ENCODE measurements at places on chromosomes 6 and 20.

GRCh38 chr6:107811591-107812218 is 12.4 kb downstream of the SCML4 start:
- no peak for DNase-seq

DNA sequence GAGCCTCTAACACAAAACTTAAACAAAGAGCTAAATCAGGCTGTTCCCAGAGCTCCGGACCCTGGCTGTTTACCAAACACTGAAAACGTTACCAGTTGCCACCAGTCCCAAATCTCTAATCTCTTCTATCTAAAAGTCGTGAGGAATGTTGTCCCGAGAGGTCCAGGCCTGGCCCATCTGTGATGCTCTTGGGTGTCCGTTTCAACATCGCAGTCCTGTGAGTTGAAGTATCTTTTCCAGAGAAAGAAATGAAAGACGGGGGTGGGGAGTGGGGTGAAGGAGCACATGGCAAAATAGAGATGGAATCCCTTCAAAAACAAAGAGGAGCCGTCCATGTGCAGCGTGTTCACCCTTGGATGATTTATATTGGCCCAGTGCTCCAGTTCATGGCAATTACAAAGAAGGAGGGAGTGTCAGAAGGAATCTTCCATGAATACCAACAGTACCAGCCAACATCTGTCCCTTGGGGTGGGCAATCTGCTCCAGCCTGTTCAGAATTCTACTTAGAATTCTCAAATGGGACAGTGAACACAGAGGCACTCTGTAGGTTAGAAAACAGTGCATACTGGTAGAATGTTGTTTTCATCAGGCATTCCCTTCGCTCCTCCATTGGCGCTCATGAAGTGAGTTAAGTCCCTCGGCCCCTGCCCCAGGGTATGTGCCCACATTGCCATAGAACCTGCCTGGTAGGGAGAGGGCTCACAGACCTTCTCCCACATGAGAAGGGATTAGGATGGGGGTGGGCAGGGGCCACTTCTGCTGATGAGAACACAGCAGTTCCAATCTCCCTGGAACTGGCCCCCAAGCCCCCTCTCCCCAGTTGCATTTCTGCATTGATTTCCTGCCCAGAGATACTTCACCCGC is 112.1 kb downstream of the LY86 start:
- DNase-seq = no peak

DNA sequence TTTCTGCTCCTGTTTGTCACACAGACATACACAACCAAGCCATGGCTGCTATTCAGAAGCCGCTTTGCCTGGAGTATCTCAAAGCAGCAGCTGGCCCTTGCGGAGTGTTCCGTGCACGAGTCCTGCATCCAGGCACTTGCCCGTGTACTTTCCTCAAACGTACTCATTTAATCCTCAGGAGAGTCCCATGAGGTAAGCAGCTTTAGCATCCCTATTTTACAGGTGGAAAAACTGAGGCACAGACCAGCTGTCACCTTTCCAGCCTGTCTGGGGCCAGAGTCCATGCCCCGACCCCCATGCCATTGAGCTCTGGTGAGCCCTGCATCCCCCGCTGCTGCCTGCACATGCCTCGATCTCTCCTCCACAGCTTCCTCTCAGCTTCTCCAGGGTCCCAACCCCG is 130.0 kb downstream of the ERMARD start:
- DNase-seq = no peak

DNA sequence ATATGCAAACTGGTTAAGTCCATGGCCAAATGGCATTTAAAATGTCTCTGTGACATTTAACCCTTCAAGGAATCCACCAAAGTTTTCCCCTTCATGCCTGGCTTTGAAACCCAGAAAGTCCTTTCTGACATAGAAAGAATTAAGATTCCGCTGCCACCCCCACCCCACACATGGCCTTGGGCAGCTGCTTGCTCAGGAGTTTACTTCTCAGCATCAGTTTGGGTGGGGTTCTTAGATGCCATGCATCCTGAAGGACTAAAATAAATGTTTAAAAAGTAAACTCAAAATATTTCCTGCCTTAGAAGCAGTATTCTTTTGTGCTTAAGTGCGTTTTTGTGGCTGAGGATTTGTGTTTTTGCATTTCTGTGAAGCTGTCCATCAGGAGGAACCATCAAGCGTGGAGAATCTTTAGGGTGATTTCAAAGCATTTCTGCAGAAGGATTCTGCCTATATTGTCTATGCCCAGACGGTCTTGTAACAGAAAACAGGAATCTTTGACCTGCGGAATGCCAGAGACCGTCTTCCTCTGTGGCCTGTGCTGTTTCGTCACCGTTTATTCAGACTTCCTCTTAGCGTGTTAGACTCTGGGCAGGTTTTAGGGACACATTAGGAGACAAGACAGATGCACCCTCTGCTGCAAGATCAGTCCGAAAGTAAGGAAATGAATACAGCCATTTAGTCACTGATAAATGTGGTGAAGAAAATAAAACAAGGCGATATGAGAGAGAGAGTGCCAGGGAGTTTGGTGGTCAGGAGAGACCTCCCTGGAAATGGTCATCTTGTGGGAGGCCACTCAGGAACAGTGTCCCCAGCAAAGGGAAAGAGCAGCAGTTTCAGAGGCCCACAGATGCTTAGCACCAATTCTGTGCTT is 6.2 kb downstream of the DUSP22 start:
- no peak for DNase-seq

DNA sequence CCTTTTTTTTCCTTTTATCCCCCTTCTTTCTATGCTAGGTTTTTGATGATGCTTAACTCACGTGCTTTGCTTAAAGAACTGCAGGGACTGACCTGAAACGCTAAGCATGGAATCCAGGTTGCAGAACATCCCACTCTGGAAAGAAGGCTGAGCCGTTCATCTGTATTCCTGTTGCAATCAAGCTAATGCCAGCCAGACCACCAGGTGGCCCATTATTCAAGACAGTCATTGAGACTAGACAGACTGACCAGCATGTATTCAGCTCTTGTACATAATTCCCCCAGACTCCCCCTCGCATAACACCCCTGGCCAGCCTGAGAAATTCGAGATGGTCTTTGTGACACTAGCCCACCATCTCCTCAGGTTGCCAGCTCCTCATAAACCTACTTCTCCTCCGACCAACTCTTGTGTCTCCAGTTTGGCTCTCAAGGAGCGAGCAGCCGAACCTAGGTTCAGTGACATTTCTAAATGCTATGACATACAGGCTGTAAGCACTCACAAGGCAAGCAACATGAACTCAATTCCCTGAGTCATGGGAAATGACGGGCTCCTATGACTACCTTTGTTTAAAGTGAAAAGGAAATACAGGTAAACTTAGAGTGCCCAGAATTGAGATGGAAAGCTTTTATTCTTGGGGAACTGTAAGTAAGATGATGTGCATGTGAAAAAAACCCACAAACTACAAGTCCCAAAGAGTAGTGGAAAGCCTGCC is 309.3 kb upstream of the CDYL start:
- no peak for DNase-seq

- no peak for DNase-seq
Observed at GRCh38 chr6:39707962-39708683, 17.1 kb downstream of the KIF6 start.

DNA sequence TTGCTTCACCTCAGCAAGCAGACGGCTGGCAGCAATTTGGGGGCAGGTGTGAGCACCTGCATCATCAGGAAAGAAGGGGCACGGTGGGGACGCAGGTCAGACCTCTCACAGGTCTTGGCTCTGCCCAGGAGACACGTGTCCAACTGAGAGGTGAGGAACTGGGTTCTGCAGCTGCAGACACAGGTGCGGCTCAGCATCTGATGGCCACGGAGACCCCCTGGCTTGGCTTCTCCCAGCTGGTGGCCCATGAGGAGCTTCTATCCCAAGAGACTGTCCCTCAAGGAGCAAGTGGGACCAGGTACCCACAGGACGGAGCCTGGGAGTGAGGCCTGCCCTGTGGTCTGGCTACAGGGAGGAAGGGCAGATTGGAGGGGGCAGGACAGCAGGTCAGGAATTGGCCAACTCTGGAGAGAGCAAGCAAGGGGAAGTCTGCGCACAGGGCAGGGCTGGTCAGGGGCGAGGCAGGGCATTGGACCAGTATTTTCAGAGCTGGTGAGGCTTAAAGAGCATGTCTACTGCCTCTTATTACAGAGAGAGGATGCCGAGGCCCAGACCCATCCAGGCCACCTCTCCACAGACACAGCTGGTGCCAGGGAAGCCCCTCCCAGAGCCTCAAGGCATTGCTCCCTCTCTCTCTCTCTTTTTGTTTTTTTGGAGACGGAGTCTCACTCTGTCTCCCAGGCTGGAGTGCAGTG is 4.2 kb downstream of the STMN3 start:
- DNase-seq = no peak

DNA sequence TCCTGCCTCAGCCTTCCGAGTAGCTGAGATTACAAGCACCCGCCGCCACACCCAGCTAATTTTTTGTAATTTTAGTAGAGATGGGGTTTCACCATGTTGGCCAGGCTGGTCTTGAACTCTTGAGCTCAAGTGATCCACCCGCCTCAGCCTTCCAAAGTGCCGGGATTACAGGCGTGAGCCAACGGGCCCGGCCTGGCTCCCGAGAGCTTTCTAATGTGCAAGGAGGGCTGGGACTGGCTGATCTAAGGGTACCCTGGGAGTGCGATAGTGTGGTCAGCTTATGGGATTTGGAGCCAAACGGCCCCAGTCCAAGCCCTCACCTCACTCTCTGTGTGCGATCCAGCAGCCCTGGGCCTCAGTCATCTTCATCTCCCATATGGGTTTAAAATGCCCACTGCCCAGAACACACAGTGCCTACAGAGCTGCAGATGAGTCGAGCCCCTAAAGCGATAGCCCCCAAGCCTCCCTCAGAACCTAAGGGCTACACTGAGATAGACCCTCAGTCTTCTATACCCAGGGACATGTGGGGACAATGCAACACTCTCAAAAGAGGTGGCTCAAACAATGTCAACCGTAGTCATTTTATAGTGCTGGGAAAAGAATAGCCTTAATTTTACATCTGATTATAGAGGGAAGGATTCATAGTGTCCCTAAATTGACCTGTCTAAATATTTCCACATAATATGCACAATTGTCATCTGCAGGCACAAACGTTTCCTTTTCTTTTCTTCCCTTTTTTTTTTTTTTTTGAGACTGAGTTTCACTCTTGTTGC is 50.1 kb downstream of the SSR1 start:
- DNase-seq = no peak

All from stimulated activated CD4-positive, alpha-beta T cell treated with anti-CD3 and anti-CD28 coated beads, Interleukin-15, amount 100 ng/mL, for 24 hours (primary cell).